ENCODE measurements at places on chromosomes 5 and 9.

GRCh38 chr5:109476292-109476691 is 66.5 kb upstream of the PJA2 start:
- DNase-seq = no peak

DNA sequence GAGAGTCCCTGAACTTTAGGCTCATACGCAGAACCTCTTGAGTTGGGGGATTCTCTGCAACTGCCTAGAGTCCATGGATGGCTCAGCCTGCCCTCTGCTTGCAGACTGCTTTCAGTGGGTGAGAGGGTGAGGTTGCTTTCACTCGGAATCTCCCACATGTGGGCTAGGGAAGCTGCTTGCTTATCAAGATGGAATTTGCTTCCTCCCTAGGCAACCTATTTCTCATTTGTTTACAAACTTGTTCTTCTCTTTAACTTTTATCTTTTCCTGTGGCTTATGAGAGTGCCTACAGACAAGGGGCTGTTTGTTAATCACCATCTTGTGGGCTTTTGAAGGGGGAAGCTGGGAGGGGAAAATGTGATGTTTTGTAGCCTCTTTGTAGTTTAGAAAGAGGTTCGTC is 10.0 kb downstream of the TLE4 start:
- peak; percentile 95 for DNase-seq

GRCh38 chr5:172597755-172598155 is 43.3 kb upstream of the NEURL1B start:
- DNase-seq = no peak

DNA sequence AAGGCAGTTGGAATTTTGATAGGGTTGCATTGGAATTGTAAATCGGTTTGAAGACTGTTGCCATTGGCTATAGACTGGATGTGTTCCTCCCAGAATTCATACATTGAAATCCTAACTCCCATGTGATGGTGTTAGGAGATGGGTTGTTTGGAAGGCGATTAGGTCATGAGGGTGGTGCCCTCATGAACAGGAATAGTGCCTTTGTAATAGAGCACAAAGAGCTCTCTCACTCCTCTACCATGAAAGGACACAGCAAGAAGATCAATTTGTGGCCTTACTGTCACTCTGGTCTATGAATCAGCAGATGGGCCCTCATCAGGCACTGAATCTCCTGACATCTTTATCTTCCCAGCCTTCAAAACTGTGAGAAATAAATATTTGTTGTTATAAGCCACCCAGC is 133.2 kb downstream of the PARP8 start:
- no peak for DNase-seq

- no peak for DNase-seq
Measured at GRCh38 chr5:108146222-108146621, 235.7 kb downstream of the FBXL17 start.

DNA sequence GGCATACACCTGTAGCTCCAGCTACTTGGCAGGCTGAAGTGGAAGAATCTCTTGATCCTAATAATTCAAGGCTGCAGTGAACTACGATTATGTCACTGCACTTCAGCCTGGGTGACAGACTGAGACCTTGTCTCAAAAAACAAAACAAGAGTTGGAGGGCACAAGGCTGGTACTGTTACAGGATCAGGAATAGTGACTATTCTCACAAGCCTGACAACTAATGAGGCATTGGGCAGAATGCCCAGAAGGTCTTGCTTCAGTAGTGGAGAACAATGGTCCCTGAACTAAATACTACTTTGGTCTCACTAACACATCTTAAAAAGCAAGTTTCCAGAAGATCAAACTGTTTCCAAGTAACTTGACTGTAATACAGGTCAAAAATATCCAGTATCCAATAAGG is 182.9 kb upstream of the RFX3 start:
- no peak for DNase-seq

GRCh38 chr9:124218987-124219461 is 38.7 kb upstream of the NEK6 start:
- DNase-seq = no peak

DNA sequence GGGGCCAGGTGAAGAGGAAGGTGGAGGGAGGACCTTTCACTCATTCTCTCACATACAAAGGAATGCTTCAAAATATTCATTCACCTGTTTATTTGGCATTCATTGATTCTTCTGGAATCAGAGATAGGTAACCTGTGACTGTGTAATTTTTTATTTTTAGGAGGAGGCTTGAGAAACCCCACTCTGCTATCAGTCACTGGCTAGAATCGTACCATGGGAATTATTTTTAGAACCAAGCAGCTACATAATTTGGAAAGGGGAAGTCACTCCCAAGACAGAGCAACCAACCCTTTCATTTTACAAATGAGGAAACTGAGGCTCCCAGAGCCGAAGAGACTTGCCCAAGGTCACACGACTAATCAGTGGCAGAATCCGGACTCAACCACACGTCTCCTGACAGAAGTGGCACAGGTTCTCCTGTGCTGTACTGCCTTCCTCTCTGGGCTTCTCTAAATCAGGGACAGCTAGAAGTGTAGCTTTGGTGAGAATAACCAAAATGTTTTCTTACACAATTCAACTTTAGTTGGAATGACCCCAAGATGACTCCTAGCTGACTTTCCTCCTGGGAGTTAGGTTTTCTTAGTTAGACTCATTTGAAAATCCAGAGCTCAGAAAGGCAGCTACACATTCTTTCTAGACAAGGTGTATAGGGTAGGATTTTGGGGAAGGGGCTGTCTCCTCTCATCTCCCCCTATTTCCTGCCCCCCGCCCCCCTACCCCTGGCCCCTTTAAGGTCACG is 264.3 kb upstream of the PANK3 start:
- DNase-seq = no peak

GRCh38 chr5:107873877-107874276 is 203.1 kb upstream of the EFNA5 start:
- no peak for DNase-seq
